ENCODE measurements at places on chromosomes 5 and 9.

DNA sequence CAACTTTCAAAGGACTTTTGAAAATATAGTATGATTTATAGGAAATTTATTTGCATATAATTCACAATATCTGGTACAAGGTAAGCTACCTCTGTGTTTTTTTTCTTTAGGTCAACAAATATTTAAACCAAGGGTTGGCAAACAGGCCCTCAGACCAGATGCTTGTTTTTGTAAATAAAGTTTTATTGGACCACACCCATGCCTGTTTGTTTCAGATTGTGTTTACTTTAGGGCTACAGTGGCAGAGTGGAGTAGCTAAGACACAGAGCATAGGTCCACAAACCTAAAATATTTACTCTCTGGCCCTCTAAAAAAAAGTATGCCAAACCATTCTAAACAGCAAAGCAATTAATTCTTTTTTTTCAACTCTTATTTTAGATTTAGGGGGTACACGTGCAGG, 119.7 kb upstream of the CCDC152 start:
- DNase-seq: no peak

- no peak for DNase-seq
Observed at GRCh38 chr9:109536859-109537258, 38.8 kb upstream of the PTPN3 start.

GRCh38 chr9:98010445-98010844, 27.3 kb downstream of the ANP32B start:
- DNase-seq: no peak

GRCh38 chr5:65832603-65833228, 93.7 kb upstream of the ERBIN start:
- DNase-seq: no peak

DNA sequence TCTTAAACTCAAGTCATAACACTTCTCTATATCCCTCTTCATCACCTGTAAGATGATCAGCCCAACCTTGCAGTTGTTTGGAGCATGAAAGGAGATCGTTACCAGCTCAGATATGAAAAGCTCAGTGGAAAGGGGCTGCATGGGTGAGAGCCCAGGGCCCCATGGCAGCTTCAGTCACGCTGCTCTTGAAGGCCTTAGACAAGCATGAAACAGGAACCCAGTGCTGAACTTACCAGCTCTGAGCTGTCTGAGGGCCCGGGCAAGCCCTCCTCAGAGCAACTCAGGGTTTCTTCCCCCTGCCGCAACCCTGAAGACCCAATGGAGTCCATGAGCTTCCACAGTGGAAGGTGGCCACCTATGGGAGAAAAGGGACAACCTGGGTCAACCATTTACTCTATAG, 3.3 kb downstream of the HK3 start:
- no peak for DNase-seq

DNA sequence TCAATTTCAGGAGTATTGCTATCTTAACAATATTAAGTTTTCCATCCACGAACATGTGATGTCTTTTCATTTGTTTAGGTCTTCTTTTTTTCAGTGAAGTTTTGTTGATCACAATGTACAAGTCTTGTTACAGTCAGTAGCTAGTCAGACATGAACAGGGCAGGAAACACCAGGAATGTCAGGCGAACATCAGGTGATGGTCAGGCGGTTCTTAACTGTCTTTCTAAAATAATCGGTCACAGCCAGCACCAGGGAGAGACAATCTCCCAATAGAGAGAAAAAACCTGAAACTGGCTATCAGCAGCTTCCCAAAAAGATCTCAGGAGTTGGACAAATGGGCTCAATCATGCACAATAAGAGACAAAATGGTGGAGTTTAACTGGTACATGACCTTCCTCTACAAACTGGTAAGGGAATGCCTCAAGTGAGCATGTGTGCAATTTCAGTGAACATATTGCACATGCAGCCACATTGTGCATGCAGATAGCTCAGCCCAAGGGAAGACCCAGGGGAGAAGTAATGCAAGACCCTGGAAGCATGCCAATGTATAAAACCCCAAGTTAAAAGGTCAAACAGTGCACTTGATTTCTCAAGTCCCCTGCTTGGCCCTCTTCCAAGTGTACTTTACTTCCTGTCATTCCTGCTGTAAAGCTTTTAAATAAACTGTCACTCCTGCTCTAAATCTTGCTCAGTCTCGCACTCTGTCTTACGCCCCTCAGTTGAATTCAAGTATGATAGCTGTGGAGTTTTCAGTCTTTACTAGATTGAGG, 176.1 kb upstream of the RASEF start:
- no peak for DNase-seq

- DNase-seq: no peak
Observed at GRCh38 chr5:59259237-59259636, 634.3 kb downstream of the PDE4D start.

DNA sequence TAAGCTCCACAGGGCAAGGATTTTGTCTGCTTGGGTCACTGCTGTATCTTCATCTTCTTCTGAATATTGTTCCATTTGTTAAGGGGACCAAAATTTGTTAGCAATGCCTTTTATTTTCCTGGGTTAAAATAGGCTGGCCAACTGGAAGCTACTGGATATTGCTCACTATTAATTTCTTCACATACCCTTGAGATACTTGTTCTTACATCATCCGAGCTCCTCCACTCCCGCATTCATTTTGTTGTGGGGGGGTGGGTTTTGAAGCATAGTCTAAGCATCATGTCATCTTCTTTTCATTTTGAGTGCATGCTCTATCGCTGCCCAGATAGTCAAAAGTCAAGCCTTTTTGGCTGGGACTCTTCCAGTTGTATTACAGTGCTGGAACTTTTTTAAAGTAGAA, 42.5 kb upstream of the PIK3R1 start:
- no peak for DNase-seq

- DNase-seq: no peak
Observed at GRCh38 chr5:32280656-32281081, 32.1 kb downstream of the MTMR12 start.

DNA sequence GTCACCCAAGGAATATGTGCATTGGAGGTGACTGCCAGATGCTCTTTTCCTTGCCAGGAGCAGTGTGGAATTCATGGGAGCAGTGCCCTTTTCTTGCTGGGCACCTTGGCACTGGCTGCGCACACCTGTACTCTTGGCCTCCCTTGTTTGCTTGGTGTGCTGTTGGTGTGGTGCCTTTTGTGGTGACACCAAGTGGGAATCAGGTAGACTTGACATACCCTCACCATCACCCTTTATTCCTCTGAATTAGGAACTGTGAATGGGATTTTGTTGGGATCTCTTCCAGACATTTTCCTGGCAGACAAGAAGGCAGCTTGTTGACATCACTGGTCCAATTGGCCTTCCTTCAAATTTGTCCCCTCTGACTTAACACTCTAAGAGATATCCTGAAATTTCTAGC, 82.3 kb downstream of the RAI14 start:
- no peak for DNase-seq

- DNase-seq: no peak
Observed at GRCh38 chr5:114822863-114823262, 346.8 kb downstream of the TRIM36 start.

GRCh38 chr5:11898-12297, 80.1 kb upstream of the PLEKHG4B start:
- no peak for DNase-seq

- DNase-seq: peak; percentile 80
Observed at GRCh38 chr5:151093476-151093889, 12.6 kb upstream of the TNIP1 start.

- no peak for DNase-seq
Observed at GRCh38 chr9:7983490-7983889, 183.9 kb upstream of the DMAC1 start.

GRCh38 chr9:128190516-128191405, 611 bp downstream of the CIZ1 start:
- no peak for DNase-seq

- DNase-seq: no peak
Observed at GRCh38 chr5:104573949-104574709, 1011.5 kb upstream of the NUDT12 start.

GRCh38 chr5:175382171-175382570, 61.8 kb downstream of the DRD1 start:
- no peak for DNase-seq

GRCh38 chr5:138065102-138065501, 18.7 kb upstream of the WNT8A start:
- no peak for DNase-seq

DNA sequence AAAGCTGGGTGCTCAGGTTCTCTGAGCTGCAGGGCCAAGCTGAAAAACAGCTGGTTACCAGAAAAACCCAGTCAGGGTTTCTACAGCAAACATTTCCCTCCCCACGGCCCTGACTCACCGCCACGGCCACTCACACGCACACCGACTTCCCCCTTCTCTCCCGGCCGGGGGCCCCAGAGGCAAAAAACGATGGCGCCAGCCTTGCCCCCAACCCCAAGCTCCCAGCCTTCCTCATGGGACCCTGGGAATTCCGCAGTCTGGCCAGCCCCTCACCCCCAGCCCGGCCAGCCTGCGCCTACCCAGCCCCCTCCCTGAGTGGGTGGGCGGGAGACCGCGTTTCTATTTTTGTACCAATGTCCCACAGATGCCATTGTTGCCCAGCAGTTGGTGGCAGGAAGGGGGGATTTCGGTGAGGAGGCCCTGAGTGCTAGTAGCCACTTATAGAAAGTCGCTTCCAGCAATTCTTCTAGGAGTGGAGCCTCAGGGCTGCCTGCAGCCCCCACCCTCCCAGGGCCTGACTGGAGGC, 18.4 kb downstream of the ENG start:
- DNase-seq: peak; percentile 65

DNA sequence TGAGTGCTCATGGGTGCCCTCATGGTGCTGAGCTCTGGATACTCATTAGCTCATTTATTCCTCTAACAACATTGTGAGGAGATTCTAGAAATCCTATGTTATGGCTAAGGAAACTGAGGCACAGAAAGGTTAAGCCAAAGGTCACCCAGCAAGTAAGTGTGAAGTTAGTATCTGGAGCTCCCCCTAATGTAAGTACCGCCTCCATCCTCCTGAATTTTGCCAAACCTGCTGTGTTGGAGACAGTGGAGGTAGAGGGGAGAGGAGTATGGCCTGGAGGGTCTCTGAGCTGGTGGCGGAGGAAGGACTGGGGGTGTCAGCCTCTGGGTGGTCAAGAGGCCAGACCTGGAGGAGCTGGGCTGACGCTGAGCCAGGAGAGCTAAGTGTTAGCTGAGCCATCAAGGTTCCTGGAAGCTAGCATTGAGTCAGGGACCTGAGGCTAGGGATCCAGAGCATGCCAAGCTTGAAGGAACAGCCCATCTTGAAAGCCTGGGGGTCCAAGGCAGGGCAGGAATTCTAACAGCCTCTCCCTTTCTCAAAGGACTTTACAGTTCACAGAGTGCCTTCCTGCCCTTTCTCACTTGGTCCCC, 114.8 kb downstream of the RGS3 start:
- no peak for DNase-seq

GRCh38 chr5:128667152-128667551, 129.1 kb upstream of the FBN2 start:
- no peak for DNase-seq

GRCh38 chr5:12522116-12522515, 617.9 kb upstream of the CTNND2 start:
- no peak for DNase-seq

- DNase-seq: no peak
Observed at GRCh38 chr9:88015606-88016005, 41.3 kb upstream of the CDK20 start.

GRCh38 chr5:151596828-151597539, 5.9 kb upstream of the FAT2 start:
- DNase-seq: no peak

GRCh38 chr5:115816226-115817081, at the start of gene CDO1:
Gene CDO1 (minus strand): TSS chr5:115816659. CDS start chr5:115816397, 262 bp downstream.
- peak; percentile 61 for DNase-seq

GRCh38 chr5:157799578-157799977, 56.1 kb downstream of the LSM11 start:
- no peak for DNase-seq

DNA sequence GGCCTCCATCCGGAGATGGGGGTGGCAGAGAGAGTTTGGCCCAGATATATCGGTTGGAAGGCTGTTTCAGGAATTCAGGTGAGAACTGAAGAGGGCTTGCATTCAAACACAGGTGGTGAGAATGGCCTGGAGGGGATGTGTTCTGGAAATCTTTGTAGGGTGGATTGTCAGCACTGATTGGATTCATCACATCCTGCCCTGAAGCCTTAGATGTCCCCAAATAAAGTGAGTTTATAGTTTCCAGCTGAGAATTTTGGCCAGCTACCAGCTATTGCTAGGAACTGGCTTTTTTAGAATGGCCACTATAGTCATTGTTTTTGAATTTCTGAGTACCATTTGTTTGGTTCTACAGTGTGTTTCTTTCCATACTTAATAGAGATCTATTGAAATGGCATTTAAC, 46.1 kb upstream of the ANKH start:
- peak; percentile 30 for DNase-seq

DNA sequence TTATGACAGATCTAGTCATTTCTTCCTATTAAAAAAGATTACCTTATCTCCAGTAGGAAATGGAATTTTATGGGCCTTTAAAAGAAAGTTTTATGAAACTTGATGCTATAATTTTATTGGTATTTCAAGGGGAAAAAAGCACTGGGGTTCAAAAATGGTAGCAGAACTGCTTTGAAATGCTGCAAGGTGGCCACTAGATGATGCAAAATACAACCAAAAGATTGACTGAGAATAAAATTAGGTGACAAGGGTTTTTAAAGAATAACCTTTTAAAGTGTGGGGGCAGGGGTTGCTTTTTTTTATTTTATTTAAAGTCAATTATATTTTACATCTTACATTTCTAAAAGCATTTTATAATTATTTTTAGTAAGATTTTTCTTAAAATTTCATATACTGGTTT, 61.7 kb downstream of the KLF9 start:
- no peak for DNase-seq

DNA sequence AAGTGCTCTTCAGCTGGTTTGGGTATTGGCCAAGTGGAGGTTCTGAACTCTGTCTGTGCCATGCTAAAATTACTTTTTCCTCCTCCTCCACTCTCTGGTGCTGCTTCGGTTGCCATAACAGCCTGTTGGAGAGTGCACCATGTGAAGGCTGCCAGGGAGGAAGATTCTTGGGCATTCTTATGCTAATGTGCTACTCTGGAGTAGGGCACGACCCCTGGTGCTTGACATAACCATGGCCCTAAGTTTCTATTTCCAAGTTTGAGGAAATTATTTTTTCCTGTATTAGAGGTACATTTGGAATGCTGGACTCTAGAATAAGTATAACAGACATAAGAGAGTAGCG, 111.6 kb downstream of the ARHGAP26 start:
- no peak for DNase-seq

DNA sequence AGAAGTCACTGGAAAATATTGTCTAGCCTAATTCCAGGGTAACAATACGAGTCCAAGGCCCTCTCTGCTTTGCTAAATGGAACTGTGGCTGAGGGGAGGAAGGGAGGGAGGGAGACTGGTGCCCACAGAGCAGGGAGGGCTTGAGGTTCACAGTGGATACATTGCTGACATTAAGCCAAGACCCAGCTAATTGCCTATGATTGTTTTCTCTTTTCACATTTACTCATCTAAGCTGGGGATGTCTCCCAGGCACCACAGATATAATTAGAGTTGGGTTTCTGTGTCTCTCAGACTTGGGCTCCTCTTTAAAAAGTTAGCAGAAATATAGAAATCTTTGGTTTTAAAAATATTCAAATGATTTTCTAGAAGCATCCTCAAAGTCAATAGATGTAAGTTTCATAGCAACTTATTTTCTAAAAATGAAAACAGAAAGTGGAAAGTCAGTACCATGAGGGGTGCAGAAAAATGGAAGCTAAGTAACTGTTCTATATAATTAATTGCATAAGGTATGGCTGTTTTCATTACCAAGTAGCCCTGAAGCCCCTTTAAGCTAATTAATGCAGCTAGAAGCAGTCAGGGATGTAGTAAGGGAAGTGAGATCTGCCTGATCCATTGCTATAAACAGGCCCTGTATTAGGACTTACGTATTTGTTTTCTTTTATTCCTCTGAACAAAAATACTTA, 259.8 kb downstream of the NDUFS4 start:
- DNase-seq: no peak
